ENCODE measurements at places on chromosomes 13 and 19.

DNA sequence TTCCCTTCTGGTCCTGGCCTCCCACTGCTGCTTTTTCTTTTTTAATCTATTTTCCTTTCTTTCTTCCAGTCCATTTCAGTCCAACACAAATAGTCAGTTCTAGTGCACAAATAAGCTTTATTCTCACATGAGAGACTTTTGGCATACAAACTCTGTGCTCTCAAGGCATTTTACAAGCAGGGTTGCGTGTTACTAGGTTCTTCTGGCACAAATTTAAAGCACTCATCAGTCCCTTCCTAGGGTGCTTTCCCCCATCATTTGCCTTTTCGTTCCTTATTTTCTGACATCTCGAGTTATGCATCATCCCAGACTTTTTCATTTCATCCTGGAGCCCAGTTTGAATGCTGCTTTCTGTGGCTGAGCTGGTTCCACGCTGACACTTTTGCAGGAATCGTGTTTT, 29.8 kb upstream of the IL17D start:
- DNase-seq = no peak

- DNase-seq = peak; percentile 72
Observed at GRCh38 chr13:40388617-40389016, 277.8 kb downstream of the FOXO1 start.

GRCh38 chr19:54257116-54257480, at the start of gene LILRB5:
Gene LILRB5 (minus strand): TSS chr19:54257273. CDS start chr19:54257193, 80 bp downstream.
- DNase-seq = no peak

GRCh38 chr19:6099599-6099998, 10.7 kb downstream of the RFX2 start:
- DNase-seq = no peak

DNA sequence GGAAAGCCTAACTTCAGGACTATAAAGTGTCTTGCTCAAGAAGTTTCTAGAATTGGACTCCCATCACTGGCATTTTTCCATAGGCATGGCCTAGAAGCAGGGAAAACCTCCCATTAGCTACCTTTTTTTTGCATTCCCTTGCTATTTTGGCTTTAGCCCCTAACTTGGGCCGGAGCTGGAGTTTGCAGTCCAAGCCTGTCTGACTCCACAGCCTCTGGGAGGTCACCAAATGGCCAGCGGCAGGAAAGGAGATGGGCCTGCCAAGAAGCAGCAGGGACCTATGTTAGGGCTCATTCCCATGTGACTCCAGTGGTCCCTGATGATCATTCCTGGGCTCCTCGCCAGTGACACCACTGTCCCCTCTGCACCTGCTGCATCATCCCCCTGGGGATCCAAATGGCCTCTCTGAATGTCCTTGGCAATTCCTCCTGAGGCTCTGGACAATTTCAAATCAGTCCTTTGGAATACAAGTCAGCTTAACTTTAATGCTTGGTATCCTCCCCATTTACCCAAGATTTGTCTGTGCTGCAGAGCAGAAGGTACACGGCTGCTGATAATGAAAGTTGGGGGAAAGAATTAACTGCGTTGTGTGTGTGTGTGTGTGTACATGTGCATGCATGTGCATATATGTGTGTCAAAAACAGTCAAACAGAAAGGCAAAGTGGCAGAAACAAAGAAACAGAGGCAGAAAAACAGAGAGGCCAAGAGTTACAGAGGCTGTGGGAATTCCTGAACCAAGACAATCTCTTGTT, 69.8 kb upstream of the SERP2 start:
- DNase-seq = no peak

DNA sequence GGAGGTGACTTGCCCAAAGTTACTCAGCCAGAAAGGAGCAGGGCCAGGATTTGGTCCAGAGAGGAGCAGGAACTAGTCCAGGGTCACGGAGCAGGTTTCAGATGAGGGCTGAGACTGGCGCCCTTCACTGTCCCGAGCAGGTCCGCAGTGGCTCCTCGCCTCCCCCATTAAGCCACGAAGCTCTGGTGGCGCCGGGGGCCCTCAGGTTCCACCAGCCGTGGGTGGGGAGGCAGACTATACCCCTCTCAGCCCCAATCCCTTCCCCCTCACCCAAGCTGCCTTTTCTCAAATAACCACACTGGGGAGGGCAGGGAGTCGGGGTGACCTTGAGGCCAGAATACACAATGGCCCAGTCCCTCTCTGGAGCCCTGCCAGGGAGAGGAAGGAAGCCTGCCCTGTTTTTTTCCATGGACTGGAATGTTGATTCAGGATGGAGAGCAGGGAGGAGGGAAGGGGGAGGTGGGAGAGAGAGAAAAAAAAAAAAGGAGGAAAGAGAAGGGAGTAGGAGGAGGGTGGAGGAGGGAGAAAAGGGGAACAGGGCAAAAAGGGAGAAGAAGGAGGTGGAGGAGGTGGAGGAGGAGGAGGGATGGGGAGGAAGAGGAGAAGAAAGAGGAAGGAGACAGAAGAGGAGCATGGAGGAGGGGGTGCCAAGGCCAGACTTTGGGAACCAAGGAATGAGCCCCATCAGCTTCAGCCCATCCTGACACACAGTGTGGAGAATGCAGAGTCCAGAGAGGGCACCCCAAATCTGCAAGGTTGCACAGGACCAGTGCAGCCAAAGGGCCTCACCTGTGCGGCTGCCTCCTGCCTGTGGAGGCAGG, 19.7 kb downstream of the CEACAM16 start:
- no peak for DNase-seq

DNA sequence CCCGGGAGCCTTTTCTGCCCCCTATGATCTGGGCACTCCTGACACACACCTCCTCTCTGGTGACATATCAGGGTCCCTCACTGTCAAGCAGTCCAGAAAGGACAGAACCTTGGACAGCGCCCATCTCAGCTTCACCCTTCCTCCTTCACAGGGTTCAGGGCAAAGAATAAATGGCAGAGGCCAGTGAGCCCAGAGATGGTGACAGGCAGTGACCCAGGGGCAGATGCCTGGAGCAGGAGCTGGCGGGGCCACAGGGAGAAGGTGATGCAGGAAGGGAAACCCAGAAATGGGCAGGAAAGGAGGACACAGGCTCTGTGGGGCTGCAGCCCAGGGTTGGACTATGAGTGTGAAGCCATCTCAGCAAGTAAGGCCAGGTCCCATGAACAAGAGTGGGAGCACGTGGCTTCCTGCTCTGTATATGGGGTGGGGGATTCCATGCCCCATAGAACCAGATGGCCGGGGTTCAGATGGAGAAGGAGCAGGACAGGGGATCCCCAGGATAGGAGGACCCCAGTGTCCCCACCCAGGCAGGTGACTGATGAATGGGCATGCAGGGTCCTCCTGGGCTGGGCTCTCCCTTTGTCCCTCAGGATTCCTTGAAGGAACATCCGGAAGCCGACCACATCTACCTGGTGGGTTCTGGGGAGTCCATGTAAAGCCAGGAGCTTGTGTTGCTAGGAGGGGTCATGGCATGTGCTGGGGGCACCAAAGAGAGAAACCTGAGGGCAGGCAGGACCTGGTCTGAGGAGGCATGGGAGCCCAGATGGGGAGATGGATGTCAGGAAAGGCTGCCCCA, 8.5 kb upstream of the CEACAM7 start:
- no peak for DNase-seq

- no peak for DNase-seq
Observed at GRCh38 chr13:30022256-30022655, 171.8 kb upstream of the UBL3 start.

DNA sequence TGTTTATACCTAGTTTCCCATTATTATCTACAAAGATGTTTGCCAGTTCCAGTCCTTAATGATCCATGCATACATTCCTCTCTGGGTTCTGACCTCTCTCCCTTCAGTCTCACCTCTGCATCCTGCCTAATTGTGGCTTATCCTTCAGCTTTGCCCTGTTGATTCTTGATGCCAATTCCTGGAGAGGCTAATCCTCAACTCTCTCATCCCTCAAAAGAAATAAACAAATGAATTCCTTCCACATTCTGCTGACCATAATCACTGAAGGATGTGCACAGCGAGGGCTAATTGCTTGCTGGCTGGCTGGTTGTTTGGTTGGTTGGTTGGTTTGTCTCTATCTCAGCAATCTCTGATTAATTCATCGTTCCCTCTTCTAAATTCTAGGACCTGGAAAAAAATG, 113.8 kb downstream of the IRS2 start:
- no peak for DNase-seq

- DNase-seq = no peak
Observed at GRCh38 chr13:113448545-113448884, 4.8 kb downstream of the ADPRHL1 start.

- DNase-seq = no peak
Observed at GRCh38 chr13:36629057-36629385, 44.8 kb upstream of the SERTM1 start.

DNA sequence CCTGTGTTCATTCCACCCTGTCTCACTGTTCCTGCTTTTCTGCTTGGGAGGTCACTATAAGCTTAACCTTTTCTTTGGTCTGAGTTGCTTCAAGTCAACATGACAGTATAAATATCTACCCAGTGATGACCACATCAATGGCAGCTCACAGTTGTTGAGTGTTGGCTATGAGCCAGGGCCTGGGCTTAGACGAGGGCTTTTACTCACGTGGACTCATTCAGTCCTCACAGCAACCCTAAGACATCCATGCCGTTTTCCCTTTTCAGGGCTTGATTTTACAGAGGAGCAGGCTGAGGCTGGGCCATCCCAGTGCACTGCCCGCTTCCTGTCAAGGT, 10.2 kb upstream of the CCDC97 start:
- no peak for DNase-seq

DNA sequence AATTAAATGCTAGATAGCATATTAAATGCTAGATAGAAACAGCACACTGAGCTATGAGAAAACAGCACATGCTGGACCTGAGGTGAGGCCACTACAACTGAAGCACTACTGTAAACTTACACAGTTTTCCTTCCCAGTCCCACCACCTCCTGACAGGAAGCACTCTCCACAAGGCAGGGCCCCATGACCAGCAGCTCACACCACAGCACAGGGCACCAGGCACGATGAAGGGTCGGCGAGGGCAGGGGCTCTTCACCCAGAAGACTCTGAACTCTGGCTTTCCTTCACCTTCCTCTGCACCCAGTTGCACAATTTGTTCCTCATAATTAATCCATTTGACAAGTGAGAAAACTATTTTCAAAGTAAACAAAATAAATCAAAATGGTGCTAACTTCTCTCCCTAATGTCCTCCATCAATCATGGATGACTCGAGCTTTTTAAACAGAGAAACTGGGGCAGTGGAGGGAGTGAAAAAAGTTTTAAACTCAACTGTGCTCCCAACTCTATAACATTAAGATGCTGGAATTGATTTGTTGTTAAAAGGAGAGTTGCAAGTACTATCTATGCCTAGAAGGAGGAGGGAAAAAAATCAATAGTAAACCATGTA, 568.7 kb downstream of the UQCRFS1 start:
- DNase-seq = no peak

- DNase-seq = peak; percentile 85
Observed at GRCh38 chr19:40190891-40191835, at the start of gene MAP3K10. Gene MAP3K10 (plus strand): TSS chr19:40191426. CDS start chr19:40192032, 606 bp downstream.

- DNase-seq = peak; percentile 70
Observed at GRCh38 chr19:35211545-35212230, 16.9 kb downstream of the FAM187B start.

DNA sequence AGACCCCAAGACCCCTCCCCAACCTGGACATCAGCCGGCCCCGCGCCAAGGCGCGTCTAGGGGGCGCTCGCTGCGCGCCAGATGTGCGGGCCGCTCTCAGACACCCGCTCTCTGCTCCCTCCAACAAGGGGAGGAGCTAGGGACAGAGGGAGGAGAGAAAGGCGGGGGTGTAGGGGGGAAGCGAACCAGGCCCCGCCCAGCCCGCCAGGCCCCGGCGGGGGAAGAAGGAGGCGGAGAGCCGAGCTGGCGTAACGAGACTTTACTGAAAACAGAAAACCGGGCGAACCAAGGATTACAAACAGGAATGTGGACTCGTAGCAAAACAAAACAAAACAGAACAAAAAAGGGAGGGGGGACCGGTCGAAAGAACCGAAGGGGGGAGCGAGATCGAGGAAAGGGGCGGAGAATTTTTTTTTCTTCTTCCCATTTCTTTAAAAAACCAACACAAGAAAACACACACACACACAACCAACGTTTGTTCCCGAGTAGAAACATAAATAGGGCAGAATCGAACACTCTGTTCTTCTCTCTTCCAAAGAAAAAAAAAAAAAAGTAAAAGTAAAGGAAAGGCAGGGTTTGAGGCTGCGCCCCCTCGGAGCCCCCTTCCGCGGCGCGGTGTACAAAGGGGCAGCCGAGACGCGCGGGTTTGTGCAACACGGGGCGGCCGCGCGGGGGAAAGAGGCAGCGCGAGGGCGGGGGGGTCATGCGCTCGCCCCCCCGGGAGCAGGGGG, 1.7 kb downstream of the JUND start:
- peak; percentile 88 for DNase-seq

DNA sequence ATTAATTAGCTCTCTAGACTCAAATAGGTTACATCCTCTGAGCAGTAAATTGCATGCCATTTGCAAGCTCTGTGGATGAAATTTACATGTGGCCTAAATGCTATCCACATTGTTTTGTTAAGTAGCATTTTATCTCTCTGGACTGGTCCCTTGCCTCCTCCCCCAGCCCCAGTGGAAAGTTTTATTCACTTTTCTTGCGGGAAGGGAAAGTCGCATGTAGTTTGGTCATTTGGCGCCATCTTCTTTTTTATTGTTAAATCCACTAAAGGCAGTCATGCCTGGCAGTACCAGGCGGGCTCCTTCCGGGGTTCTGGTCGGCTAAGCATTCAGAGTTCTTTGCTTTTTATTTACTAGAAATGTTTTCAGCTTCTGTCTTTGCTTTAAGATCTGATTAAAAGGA, 188.7 kb downstream of the TM9SF2 start:
- no peak for DNase-seq

GRCh38 chr13:36555151-36555986, 118.5 kb upstream of the SERTM1 start:
- DNase-seq = no peak

DNA sequence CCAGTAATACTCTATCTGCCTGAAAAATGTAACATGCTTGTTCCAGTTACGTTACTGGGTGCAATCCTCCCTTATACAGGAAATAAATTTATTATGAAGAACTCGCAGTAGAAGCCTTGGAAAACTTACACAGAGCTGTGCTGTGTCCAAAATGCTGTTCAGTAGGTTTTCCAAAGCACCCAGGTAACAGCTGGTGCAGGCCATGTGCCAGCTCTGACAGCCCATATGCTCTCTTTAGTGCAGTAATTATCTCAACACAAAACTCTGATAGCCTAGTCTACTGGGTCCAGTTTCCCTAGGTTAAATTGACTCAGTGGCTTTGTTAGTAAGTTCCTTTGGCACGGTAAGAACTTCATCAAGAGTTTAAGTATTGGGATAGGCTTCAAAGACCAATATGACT, 120.7 kb upstream of the OBI1 start:
- no peak for DNase-seq

DNA sequence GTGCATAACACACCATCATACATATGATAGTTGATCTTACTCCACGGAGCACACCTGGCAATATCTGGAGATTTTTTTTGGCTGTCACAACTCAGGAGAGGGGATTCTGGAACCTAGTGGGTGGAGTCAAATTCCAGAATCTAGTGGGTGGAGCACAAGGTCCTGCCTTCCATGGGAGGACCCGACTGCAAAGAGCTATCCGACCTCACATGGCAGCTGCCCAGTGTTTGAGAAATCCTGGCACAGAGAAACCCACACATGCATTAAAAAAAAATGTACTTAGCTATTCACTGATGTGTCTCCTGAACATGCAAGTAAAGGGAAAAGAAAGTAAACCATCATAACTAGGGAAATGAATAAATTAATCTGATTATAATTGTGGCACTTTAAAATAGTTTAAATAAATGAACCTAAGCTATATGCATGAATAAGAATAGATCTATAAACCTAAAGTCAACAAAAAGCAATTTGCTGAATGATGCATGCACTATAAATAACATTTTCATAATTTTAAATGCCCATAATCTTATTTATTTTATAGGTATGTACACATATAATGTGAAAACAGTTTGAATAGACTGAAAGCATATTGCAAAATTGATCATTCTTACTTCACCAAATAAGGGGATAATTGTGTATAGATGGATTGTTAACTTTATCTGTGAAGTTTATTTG, 300.3 kb downstream of the MYO16 start:
- no peak for DNase-seq
